ENCODE measurements at places on chromosomes 3 and 15.

GRCh38 chr3:74173090-74173489 is 441.4 kb downstream of the CNTN3 start:
- DNase-seq, result no peak

DNA sequence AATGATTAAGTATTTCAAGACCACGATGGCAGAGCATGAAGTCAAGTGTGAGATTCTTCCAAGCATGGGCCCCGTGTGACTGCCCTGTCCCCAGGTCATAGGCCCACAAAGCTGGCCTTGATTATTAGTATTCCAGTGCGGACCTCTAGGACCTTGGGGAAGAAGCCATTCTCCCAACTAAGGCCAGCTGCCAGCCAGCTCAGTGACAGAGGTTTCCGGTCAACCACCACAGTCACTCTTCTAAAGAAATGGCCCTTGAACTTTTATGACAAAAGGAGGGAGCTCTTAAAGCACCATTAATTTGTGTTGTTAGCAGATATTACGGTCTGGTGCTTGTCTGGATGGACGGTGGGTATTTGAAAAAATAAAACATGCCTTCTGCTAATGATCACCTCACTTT is 28.0 kb downstream of the FAM3D start:
- no peak for DNase-seq

DNA sequence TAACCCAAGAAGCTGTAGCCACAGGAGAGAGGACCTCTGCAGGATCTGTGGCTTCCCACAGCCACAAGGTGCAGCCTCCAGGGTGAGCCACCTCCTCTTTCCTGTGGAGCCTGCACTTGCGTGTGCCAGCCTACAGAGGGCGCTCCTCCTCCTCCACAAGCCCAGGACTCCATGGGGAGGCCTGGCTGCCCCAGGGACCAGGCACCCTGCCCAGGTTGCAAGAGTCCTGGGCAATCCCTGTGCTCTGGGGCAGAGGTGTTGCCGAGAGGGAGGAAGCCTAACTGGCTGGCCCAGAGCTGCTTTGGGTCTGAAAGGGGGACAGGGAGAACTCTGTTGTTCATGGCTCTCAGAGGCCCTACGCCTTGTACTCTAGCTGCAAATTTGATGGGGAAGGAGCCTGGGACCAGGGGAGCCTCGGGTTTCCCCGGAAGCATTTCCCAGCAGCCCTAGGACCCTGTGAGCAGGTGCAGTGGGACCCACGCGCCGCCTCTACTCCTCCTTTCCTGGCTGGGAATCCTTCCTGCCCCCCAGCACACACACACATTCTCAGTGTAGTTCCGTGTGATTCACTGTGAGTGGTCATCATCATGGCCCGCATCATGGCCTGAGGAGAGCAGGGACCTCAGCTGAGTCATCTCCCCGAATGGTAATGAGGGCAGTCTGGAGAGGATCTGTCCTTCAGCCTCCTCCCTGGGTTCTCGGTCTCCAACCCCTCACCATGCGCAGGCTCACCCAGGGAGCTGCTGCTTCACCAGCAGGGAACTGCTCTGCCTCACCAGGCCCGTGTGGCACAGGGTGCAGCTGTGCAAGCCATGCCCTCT is 24.3 kb downstream of the TBC1D21 start:
- DNase-seq, result no peak

DNA sequence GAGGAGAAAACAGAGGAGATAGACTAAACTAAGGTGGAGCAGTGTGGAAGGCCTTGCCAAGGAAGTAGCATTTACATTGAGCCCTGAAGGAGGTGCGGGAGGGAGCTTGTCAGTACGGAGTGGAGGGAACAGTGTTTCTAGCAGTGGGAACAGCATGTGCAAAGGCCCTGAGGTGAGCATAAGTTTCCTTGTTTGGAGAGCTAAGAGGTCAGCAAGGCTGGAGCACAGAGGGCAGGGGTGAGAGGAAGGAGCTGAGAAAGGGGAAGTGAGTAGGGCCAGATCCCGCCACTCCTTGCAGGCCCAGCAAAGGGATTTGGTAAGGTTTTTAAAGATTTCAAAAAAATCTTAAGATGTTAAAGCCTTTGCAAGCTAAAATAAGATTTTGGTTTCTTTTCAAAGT is 70.1 kb downstream of the HMCES start:
- no peak for DNase-seq

DNA sequence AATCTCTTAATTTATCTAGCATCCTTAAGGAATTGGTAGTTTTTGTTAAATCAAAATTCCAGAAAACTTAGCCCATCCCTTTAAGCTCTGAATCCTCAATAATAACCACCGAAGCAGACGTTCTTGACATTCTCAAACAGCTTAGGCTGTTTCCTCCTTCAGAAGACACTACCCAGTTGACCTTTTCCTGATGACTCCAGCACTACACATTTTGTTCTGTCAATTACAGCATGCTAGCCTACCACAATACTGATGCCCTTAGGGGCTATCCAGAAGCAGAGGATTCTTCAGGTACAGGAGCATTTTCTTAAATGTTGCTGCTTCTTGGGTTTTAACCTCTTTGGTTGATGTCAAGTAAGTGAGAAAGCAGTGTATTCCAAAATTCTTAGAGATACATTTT is 33.4 kb downstream of the ETV5 start:
- no peak for DNase-seq

GRCh38 chr15:74035121-74036017 is 40.9 kb downstream of the PML start:
- DNase-seq, result no peak

GRCh38 chr15:42602501-42602900 is 27.1 kb downstream of the STARD9 start:
- DNase-seq, result no peak

DNA sequence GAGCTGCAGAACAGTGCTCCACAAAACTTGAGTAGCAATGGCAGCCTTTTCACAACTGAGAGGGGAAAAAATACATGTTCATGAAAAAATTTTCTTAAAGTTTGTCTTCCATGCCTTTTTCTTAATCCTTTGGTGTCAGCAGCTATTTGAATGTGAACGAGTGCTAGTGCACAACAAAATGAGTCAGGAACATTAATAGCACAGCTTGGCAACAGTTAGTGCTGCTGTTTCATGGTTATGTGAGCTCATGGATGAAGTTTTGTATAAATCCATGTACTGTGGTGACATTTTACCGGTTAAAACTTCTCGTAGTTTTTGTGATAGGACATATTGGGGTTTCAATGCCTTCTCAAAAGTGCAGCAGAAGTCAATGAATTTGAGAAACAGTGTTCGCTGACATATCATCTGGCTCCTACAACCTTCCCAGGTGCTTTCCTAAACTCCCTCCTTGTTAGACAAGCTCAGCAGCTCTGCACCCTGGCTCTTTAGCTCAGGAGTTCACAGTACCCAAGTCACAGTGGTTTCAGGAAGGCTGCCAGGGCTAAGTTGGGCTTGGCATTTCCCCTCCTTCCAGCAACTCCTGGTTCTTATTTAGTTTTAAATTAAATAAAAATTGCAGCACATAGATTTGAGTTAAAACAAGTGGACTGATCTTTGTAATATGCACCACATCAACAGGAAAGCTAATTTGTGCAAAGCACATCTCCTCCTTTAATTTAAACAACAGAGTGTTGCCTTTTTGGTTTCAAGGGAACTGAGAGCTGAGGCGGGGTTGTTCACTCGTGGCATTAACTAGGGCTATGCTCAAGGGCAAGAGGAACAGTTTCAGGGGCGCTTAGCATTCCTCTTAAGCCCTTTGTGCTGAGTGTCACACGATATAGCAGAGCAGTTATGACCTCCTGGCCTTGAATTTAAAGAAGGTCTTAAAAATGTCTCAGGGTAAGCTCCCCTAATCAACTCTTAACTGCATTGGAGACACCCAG is 362.8 kb downstream of the CHST2 start:
- DNase-seq, result no peak

DNA sequence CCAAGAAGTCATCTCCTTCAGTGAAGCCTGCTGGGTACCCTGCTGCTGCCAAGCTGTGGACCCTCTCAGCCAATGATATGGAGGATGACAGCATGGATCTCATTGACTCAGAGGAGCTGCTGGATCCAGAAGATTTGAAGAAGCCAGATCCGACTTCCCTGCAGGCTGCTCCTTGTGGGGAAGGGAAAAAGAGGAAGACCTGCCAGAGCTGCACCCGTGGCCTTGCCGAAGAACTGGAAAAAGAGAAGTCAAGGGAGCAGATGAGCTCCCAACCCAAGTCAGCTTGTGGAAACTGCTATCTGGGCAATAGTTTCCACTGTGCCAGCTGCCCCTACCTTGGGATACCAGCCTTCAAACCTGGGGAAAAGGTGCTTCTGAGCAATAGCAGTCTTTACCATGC is 13.7 kb upstream of the ANP32A start:
- DNase-seq, result no peak

- no peak for DNase-seq
Measured at GRCh38 chr15:69119683-69120395, 40.6 kb upstream of the GLCE start.

DNA sequence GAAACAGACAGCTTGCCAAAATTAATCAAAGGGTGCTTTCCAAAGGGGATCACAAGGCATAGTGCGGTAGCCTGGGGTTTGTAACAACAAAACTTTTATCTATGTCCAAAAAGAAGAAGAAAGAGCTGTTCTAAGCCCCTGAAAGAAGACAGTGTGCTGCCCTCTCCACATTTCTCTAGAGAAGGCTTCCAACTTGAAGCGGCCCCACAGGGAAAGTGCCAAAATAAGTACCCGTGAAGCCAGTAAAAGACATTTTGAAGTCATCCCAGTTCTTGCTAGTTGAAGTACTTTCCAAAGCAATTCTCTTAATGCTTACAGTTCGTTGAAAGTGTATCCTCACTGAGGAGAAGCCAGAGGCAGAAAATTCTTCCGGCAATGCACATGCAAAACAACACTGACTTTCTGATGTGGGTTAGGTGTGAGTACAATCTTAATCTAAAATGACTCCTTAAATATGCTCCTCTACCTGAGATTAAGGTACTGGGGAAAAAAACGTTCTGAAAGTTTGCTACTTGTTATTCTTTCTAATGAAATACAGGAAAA is 21.3 kb downstream of the GPR15 start:
- DNase-seq, result no peak

DNA sequence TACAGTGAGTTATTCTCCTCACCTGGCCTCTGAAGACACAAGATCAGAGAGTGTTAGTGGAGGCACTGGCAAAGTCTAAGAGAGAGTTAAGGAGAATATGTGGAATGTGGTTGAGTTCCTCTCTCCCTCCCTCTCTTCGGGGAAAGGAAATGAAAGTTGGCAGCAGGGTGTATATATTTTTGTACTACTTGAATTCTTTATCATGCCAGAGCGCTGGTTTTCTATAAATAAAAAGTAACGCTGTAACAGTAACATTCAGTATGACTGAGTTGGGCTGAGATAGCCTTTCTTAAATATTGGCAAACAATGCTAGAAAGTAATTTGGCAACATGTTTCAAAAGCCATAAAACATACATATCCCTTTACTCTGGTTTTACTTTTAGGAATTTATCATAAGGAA is 77.5 kb upstream of the TNFAIP8L3 start:
- DNase-seq, result no peak

DNA sequence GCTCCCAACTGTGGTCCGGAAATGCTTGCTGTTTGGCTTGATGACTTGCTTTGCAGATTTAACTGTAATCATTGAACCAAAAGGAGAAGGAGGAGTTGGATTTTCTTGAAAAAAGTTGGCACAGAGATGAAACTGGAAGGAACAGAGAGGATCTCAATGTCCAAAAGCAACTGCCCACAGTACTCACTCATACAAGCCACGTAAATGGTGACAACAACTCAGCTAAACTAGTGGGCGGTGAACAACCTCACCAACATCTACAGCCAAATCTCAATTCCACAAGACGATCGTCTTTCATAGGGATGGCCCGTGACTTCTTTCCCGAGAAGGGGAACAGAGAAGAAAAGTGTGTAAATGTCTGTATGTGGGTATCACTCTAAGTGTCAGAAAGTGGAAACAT is 48.1 kb downstream of the MYO5C start:
- no peak for DNase-seq

DNA sequence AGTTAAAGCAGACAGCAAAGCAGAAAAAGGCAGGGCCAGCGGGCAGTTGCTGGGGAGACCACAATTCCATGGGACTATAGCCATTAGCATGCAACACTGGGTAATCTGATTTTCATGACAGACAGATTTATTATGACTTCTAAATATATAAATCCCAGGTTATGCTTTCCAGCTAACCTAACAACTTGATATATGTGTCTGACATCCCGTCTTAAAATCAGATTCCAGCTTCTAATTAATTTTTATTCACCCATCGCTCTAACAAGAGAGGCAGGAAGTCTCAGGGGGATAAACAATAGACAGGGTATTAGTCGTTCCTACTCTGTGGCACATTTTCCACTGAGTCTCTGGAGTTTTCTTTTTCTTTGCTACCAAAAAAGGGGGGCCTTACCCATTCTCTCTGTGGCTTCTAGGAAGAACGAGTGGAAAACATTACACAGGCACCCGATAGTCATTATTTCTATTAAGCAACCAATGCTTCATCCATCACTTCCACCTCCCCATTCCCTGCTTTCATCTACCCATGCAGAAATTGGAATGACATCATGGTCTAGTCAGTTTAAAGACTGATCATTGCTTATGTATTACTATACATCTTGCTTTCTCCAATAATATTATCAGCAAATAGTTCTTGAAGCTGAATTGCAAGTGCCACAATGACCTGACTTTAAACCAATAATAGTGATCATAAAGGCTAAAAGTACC is 173.1 kb downstream of the FHIT start:
- DNase-seq, result no peak

- no peak for DNase-seq
Measured at GRCh38 chr3:177944228-177944661, 592.0 kb upstream of the KCNMB2 start.

- no peak for DNase-seq
Measured at GRCh38 chr3:54283470-54283869, 161.1 kb downstream of the CACNA2D3 start.

DNA sequence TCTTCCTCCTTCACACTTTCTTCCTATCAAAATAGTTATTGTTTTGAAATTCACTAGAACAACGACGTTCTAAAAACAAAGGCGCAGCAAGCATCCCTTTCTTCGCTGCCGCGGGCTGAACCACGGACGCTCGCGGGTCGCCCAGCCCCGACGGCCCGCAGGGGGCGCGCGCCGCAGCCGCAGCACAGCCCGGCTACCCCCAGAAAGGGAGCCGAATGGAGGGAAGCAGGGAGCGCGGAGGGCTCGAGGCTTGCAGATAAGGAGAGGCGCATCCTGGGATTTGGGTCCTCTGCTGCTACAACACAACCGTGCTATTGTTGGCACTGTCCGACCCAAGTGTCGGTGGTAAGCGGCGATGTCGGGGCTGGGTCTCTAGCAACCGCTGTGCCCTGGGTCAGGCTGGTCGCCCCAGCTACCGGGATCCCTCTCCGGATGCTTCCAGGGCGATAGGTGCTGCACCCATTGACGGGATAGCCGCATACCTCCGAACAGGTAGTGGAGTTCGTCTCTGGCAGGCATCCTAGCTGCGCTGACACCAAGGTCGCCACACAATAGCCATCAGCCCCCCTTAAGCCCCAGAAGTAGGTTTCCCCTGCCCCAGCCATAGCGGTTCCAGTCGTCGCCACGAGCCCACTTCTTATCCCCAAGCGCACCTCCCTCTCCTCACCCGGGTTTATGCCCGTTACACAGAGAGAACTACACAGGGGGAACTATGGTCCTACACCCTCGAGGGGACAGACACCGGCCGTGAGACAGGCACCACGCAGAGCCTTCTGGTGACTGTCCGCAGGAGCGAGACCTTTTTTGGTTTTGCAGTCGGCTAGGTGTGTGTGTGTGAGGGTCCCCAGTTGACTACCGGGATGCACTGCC is 6.0 kb downstream of the ONECUT1 start:
- DNase-seq, result no peak

GRCh38 chr3:147257944-147258343 is 148.4 kb downstream of the ZIC4 start:
- no peak for DNase-seq

GRCh38 chr3:170054204-170054603 is 16.4 kb downstream of the GPR160 start:
- DNase-seq, result no peak

Measured in esophagus muscularis mucosa (tissue), 4 donors.